Sigmoid colon (tissue), 7 donors: ENCODE measurements at places on chromosomes 3 and 15. TPM values are rescaled to one million over a fixed set of nuclear protein-coding genes. Genes with fewer than 3 reads are reported as not detected.

SSR3 gene
- 86.7 TPM for total RNA-seq

DNA sequence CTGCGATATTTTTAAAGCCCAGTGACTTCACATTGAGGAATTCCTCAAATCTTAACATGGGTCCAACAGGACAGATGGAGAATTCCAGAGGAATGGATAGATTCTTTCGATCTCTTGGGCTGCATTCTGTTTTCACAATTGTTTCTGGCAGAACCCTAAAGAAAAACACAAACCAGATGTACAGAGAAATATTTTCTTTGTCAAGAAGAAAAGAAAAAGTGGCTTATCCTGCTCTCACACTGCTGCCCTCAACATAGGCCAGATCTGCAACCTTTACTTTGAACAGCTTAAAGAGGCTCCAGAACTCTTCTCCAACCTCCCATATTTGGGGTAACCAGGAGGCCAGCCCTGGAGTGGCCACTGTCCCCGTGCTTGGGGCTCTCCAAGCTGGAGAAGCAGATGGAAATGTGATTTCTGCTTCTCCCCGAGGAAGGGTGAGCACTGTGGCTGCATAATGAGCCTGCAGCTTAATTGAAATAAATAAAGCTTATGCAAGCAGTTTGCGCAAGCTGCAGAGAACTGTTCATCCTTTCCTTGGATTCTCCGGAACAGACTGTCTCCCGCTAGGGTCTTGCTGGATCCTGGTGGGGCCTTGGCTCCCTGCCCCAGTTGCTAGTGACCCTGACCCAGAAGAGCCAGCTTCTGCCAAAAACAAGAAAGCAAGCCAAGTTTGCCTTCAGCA, 453.2 kb upstream of the PROK2 start:
- DNase-seq: no peak
- H3K4me3 ChIP-seq: no peak overlapping the region
- H3K27me3 ChIP-seq: no peaks in the 10 kb centered on the region
- H3K27ac ChIP-seq: peak overlapping the region; percentile 9
- H3K36me3 ChIP-seq: no peaks in the 10 kb centered on the region

DNA sequence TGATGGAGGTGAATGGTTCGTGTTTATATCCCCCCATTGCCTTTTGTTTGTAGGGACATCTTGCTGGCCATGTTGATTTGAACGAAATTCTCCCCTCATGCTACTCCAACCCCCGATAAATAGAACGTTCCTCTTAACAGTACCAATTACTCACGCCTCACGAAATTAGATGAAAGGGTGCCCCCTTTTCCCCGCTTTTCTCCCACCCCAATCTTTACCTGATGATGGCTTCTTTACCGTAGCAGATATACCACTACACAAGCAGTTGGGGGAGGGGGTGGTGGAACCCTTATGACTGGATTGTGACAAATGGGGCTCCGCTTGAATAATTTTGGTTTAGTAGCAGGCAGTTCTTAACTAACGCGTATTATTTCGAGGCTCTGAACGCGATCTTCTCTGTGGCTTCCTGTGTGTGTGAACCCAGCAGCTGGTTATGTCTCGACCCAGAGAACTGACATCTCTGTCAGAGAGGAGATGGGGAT, 1.1 kb downstream of the PIAS1 start:
- no peaks in the 10 kb centered on the region for H3K36me3 ChIP-seq
- peak overlapping the region; percentile 99 for H3K27ac ChIP-seq
- no peak for DNase-seq
- peaks cover 39% of the 10 kb centered on the region for H3K4me1 ChIP-seq
- peak overlapping the region; percentile 99 for H3K4me3 ChIP-seq

GRCh38 chr15:25407950-25408349, 30.9 kb downstream of the UBE3A start:
- no peak overlapping the region for H3K4me3 ChIP-seq
- DNase-seq: no peak
- H3K4me1 ChIP-seq: no peaks in the 10 kb centered on the region

DNA sequence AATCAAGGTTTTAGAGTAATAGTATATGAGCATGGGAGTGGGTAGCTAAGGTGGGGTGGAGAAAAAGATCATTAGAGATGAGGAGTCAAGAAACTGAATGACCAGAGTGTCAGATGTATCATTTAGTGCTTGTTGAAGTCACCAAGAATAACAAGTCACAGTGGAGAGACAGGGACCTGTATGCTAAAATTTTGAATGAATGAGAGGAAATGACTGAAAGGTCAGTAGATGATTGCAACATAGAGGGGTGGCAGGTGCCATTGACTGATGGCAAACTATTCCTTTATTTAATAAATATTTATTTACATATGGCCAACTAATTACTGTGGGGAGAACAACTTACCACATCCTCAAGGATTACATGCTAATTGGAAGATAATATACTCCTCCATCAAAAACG, 75.0 kb upstream of the ANKRD28 start:
- H3K4me3 ChIP-seq: no peak overlapping the region
- no peaks in the 10 kb centered on the region for H3K36me3 ChIP-seq
- no peaks in the 10 kb centered on the region for H3K4me1 ChIP-seq
- no peak for DNase-seq
- H3K27ac ChIP-seq: no peak overlapping the region

DNA sequence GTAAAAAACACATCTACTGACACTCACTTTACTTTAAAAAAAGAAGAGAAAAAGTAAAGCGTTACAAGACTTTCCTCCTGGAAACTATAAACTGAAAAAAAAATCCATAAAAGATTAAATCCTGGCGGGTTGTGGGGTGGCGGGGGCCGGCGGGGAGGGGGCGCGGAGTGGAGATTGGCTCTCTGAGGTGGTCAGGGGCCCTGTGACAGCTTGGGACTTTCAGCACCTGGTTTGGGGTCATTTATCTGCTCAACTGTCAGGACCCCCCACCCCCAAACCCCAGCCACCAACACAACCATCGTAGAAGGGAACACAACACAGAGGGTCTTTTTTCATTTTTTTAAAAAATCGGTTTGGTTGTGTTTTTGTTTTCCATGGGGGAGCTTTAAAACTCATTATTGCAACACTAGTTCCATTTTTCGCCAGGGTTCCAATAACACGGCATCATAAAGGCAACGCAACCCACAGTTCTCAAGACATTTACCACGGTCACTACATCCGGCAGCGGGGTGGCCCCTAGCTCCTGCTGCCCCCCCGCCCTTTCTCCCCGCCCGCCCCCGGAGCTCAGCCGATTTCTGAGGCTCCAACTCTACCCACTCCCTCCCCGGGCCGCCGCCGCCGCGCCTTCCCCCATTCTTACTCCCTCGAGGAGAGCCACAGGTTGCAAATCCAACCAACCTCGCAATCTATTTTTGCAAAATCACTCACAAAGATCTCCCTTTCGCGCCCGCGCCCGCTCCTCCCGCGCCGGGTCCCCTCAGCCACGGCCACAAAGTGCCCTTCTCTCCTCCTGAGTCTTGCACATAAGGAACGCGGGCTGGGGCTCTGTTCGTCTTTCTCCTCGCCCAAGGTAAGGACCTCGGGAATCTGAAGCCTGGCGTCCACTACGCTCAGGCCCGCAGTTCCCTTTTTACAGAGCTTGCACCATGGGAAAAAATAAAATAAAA, 1.8 kb downstream of the BCL6 start:
- peak; percentile 91 for DNase-seq
- H3K27ac ChIP-seq: peak overlapping the region; percentile 95
- peak overlapping the region; percentile 71 for H3K4me3 ChIP-seq
- no peaks in the 10 kb centered on the region for H3K27me3 ChIP-seq
- H3K36me3 ChIP-seq: no peaks in the 10 kb centered on the region

- DNase-seq: peak; percentile 100
- H3K36me3 ChIP-seq: peaks cover 4% of the 10 kb centered on the region
- H3K27ac ChIP-seq: peak overlapping the region; percentile 100
- H3K4me3 ChIP-seq: peak overlapping the region; percentile 89
- H3K4me1 ChIP-seq: no peaks in the 10 kb centered on the region
These were observed 554 bp upstream of the GSK3B start for GRCh38 chr3:120094776-120095225.
